ENCODE measurements at places on chromosomes 7 and 10.
A peak's percentile ranks its signal among the peaks of the same experiment; 100 is the strongest.

- no peak for DNase-seq
Measured at GRCh38 chr7:88278881-88279280, 27.8 kb downstream of the STEAP4 start.

- DNase-seq = no peak
Measured at GRCh38 chr7:122597277-122597676, 101.6 kb downstream of the RNF133 start.

DNA sequence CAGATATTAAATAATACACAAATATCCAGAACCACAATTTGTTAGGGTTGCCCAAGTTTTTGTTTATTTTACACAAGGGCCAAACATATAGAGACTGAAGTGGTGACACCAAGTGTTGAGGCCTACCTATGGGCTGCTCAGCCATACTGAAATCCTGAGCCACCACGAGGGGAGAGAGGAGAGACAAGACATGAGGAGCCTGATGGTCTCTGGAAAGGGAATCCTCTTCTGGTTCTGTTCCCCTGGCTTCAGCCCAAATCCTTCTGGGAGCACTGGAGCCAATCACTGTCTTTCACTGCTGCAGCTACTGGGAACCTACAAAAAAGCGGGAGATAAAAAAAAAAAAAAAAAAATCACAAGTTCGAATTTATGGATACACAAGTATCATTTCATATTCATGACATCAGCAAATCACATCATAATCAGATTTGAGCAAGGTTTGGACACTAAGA, 1.9 kb downstream of the SKIDA1 start:
- DNase-seq = no peak

DNA sequence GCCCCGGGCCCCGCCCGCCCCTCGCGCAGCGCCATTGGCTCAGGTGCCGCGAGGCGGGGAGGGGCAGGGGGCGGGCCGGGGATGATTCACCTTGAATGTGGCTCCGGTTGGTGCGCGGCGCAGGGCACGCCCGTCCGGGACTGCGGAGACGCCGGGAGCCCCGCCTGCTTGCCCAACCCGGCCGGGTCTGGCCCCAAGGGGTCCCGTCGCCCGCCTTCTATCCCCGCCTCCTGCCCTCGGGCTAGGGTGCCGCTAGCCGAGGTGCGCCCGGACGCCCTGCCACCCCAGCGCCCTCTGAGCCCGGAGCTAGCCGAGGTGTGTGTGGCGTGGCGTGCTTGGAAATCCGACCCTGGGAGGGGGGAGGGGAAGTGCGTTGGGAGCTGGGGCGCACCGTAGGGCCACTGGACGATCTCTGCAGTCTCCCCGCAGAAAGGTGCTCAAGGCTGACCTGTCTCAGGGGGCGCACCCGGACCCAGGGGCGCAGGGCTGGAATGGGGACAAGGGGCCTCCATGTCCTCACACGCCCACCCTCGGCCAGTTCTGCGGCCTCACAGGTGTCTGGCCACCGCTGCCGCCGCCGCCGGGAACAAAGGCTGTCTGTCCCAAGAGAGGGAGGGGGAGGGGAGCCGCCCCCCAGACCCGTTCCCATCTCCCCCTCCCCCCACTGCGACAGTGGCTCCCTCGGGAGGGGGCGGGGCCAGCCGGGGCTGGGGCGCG, 168.9 kb downstream of the NRF1 start:
- peak; percentile 100 for DNase-seq

- no peak for DNase-seq
Measured at GRCh38 chr7:140022582-140023211, 40.1 kb downstream of the PARP12 start.

GRCh38 chr10:70510904-70511303, 32.3 kb downstream of the PALD1 start:
- DNase-seq = no peak

DNA sequence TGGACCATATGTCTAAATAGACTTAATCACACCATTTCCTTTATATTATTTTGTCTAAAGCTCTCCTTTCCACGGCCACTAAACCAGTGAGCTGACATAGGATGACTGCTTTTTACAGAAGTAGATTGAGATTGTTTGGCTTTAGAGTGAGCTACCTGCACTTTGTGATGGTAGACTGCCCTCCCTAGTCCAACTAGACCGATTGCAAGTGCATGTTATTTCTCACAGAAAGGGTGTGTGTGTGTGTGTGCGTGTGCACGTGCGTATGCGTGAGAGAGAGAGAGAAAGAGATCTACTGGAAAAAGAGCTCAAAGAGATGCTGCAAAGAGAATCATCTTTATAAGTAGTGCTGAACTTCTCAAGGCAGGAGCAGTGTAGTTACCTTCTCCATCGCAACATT, 60.7 kb downstream of the VCL start:
- no peak for DNase-seq

DNA sequence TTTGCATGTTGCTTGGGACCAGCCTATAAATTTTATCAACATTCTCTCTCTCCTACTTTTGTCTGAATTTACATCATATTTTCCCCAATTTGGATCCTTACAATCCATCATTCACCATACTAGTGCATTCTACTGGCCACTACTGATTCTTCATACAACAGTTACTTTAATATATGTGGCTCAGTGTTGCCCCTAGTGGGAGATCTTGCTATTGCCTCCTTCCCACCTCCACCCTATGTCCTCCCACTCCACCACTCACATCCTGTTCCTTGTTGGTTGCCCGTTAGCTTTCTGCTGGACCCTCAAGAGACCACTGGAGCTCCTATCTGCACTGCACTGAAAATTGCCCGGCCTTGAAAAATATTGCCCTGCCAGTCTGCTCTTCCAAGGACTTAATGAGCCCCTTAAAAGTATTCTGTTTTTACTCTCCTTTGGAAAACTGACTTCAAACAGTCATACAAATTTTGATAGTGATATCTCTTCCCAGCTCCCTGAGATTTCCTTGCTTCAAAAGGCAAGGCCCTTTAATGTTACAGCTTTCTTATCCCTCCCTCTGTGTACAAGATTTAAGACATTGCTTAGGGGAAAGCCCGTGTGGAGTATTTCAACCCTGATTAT, 243.2 kb upstream of the TMEM229A start:
- peak; percentile 6 for DNase-seq

GRCh38 chr10:61763778-61764177, 101.0 kb downstream of the CABCOCO1 start:
- no peak for DNase-seq

DNA sequence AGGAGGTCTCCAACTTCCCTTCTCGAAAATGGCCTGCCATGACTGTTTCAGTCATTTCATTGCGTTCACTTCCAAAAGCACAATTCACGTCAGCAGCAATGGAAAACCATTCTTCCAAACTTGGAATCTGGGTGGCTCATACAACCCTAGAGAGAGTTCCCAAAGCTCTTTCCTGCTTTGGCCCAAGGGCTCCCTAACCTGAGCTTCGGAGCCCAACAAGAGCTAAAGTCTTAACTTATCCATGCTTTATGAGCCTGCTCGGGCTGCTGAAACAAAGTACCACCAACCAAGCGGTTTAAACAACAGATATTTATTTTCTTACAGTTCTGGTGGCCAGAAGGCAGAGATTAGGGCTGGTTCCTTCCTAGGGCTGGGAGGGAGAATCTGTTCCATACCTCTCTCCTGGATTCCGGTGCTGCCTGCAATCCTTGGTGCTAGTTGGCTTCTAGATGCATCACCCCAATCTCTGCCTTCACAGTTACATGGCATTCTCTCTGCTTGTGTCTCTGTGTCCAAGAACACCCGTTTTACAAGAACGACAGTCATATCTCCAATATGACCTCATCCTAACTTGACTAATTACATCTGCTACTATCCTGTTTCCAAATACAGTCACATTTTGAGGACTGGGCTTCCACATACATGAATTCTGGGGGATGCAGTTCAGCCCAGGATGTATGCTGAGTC, 33.5 kb downstream of the CAMK2B start:
- DNase-seq = no peak

DNA sequence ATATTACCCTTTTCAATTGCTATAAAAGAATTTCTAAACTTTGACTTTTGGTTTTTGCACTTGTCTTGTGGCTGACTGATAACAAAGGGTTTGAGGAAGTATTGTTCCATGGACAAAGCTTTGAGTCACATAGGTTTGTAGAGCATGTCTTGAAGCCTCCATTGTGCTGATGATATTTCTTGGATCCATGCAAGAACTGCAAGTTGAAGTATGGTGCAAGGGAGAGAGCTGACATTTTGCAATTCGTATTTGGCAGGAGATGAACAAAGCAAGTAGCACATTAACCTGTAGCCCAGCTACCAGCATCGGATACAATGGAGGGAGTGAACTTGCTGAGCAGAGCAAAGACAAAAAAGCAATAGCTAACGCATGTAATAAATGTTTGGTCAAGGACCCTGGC, 23.4 kb downstream of the MGAM2 start:
- DNase-seq = no peak

- DNase-seq = peak; percentile 69
Measured at GRCh38 chr10:124647421-124648130, 96.6 kb downstream of the FAM53B start.

GRCh38 chr10:131865223-131865917, 35.4 kb upstream of the PPP2R2D start:
- no peak for DNase-seq

DNA sequence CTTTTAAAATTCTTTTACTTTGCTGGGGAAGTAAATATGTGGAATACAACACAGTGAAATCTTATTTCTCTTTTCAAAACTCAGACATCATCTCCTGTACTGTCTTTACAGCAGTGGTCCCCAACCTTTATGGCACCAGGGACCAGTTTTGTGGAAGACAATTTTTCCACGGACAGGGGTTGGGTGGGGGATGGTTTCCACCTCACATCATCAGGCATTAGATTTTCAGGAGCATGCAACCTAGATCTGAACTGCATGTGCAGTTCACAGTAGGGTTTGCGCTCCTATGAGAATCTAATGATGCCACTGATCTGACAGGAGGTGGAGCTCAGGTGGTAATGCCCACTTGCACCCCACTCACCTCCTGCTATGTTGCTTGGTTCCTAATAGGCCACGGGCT, 12.2 kb downstream of the TMEM60 start:
- DNase-seq = no peak

DNA sequence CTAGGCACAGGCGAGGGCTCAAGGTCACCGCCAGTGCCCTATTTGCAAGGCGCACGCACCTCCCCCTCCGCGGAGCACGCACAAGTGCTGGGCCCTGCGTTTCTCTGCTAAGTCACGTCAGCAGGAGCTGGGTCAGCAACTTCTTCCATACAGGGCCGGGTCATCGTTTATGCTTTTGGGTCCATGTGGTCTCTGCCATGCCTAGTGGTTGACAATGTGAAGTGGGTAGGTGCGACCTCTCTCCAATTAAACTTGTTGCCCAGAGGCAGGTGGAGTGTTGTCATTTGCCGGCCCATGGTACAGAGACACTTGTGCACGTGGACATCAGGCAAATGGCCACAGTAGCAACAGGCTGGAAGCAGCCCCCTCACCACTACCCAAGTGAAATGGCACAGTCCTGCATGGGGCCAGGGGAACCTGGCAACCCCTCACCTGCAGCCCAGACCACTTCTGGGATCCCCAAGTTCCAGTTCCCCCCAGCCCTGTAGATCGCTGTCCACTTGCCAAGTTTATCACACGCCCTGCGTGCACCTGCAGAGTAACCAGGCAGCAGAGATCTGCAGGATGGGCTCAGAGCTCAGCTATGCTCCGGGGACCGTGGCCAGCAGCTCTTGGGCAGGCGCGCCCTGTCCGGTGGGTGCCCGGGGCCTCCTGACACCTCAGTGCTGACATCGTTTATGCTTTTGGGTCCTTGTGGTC, 86.1 kb upstream of the PPP2R2D start:
- DNase-seq = no peak

GRCh38 chr10:34918776-34919315, 103.8 kb upstream of the PARD3 start:
- no peak for DNase-seq

DNA sequence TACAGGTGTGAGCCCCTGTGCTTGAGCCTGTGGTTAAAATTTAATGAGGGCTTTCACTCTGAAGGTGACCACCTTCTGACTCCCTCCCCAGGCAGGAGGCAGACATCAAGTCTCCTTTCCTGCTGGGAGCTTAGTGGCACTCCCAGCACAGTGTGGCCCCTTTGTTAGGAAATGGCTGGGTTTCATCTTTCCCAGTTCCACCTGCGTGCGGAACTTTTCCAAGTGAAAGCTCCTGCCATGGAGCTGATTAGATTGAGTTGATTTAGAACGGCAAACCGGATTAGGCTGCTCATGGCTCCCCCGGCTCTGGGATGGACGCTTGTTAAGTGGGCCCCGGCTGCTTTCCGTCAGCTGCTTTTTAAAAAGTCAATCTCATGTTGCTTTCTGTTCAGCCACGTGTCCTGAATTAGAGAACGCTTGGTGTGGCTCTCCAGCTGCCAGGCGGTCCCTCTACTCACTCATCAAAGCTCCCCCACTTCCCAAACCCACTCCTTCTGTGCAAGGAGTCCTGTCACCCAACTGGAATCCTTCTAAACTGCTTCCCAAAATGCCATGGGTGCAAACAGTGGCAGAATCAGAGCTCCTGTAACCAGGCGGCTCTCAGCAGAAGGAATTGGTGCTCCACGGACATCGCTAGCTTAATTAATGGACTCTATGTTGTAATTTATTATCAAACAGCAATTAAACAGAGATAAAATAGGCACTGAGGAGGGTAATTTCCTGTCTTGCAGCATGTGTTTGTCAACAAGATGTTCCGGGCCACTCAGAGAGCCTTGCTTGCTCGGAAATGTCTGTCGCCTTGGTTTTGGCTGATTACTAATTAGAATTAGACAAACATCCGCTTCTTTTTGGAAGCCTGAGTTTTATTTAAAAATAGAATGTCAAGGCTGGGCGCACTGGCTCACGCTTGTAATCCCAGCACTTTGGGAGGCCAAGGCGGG, 551.2 kb downstream of the GALNT17 start:
- no peak for DNase-seq

GRCh38 chr7:44631458-44632115, 25.2 kb downstream of the OGDH start:
- no peak for DNase-seq

DNA sequence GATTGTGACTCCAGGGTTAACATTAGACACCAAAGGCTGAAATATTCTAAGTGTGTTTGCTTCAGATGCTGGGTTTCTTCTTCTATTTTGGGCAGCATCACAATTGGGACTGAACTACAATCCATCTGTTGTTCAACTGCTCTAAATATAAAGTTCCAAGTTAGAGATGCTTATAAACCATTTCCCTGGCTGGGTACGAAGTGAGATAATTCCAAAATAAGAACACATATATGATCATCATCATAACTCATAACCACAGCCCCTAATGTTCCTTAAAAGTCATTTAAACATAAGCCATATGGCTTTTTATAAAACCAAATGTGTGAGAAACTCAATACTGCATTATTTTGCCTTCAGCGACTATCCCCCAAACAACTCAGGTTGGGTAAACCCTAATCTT, 28.8 kb downstream of the DNA2 start:
- no peak for DNase-seq

- DNase-seq = no peak
Measured at GRCh38 chr10:98314532-98315284, 46.7 kb upstream of the LOXL4 start.

GRCh38 chr7:125061776-125062397, 132.3 kb upstream of the POT1 start:
- peak; percentile 6 for DNase-seq

- no peak for DNase-seq
Measured at GRCh38 chr10:132459301-132460003, 62.5 kb downstream of the PWWP2B start.

Data from H54 (cell line).